Sigmoid colon (tissue), 7 donors: ENCODE measurements at places on chromosomes 1 and 21.

DNA sequence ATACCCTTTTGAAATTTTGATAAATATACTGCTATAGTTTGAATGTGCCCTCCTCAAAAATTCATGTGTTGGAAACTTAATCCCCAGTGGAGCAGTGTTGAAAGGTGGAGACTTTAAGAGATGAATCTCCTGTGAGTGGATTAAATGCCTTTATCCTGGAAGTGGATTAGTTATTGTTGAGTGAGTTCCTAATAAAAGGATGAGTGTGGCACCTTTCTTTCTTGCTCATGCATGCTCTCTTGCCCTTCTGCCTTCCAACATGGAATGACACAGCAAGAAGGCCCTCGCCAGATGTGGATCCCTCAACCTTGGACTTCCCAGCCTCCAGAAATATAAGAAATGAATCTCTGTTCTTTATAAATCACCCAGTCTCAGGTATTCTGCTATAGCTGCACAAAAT is 51.8 kb downstream of the CD160 start:
- no peak for DNase-seq

DNA sequence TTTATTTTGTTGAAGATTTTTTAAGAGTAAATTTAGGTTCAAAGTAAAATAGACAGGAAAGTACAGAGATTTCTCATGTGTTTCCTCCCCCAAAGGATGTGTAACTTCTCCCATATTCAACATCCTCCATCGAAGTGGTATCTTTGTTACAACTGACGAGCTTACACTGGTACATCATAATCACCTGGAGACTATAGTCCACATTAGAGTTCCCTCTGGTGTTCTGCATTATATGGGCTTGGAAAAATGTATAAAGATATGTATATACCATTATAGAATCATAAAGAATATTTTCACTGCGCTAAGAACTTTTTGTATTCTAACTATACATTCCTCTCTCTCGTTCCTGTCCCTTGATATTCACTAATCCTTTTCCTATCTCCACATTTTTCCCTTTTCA is 203.7 kb downstream of the AMY1C start:
- no peak for DNase-seq

DNA sequence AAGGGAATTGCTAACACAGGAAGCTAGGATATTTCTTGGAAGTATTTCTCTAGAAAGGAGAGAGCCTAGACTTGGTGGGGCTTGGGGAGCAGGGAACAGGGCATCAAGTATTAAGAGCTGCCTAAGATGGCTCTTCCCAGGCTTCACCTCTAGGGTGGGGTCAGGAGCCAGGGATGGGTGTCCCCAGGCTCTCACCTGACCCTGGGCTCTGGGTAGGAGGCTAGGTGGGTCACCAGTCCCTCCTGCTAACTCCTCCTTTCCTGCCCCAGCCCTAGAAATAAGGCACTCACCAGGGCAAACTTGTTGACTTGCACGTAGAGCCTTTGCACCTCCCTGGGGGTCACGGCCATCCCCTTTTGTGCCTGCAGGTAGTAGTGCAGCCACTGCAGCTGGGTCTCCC is 15.0 kb downstream of the ETNK2 start:
- no peak for DNase-seq

DNA sequence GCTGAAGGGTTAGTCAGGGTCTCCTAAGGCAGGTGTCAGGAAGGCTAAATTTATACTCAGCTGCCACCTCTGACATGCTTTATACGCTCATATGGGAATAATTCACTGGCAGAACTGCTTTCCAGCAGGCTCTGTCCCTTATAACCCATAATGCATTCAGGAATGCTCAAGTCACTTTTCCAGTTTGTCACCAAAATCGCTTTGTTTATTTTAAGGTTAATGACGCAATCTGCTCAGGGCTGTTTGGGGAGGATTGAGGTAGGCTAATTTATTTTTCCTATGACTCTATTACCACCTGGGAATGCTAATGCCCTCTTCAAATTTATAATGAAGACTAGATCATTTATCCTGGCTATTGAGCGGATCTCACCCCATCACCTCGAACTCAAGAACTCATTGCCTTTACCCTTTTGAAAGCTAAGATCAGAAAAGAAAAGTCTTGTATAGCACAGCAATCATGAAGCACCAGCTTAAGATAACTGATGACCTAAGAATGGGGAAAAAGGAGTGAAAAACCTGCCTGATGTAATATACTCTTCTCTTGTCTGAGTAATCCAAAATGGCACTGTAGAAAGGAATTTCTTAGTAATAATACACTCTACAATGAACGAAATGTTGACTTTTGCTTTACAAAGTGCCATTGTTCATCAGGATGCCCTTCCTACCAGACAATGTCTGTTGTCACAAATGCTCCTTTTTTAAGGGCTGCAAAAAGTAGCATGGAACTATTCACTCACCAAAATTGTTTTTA is 97.9 kb upstream of the EXO1 start:
- DNase-seq = no peak
